Activated T-helper 17 cell treated with anti-CD3 and anti-CD28 coated beads, Interleukin-2, amount 50 U/mL, for 72 hours (primary cell): ENCODE measurements at places on chromosomes 5 and 9. TPM values are rescaled to one million over a fixed set of nuclear protein-coding genes. Genes with fewer than 3 reads are reported as not detected.

The LVRN gene
- 0.45 TPM for total RNA-seq

The WDR31 gene
- total RNA-seq = 2.2 TPM

The CDC26 gene
- total RNA-seq = 47.9 TPM

The AHRR gene
- total RNA-seq = 49.5 TPM

The PCDHGA11 gene
- not detected for total RNA-seq

The XRCC4 gene
- total RNA-seq = 12.4 TPM

The RMRP gene
- total RNA-seq = 10,768 TPM

The TAF11L14 gene
- not detected for total RNA-seq

DNA sequence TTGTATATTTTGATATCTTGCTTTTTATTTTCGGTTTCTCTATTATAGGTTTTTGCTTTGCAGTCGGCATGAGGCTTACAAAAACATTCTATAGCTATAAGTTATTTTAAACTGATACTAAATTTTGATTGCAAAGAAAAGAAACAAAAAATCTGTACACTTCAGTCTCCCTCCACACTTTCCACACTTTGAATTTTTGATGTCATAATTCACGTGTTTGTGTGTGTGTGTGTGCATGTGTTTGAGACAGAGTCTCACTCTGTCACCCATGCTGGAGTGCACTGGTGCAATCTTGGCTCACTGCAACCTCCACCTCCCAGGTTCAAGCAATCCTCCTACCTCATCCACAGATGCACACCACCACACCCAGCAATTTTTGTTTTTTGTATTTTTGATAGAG, 124.9 kb downstream of the MRPS30 start:
- ATAC-seq = no peak

- no peak for ATAC-seq
Observed at GRCh38 chr9:110714314-110714713, 45.7 kb downstream of the MUSK start.

- ATAC-seq = peak; percentile 67
Observed at GRCh38 chr5:122142480-122143164, 13.3 kb downstream of the ZNF474 start.

- no peak for ATAC-seq
Observed at GRCh38 chr9:752201-752600, 89.3 kb upstream of the DMRT1 start.

DNA sequence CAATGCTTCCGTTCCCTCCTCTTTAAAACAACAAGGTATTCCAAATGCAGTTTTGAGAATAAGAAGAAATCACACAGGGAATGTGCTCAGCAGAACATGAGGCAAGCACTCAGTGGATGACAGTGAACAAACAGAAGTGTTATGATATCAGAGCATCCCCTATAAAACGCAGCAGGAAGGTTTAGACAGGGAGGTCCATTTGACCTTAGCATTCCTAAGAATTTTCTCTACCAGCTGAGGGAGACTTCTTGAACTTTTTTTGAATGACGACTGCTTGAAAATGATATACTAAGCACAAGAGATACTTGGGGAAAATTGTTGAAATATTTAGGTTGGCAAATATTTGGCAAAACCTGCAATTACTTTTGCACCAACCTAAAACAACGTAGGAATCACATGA, 3.9 kb downstream of the AMACR start:
- no peak for ATAC-seq

DNA sequence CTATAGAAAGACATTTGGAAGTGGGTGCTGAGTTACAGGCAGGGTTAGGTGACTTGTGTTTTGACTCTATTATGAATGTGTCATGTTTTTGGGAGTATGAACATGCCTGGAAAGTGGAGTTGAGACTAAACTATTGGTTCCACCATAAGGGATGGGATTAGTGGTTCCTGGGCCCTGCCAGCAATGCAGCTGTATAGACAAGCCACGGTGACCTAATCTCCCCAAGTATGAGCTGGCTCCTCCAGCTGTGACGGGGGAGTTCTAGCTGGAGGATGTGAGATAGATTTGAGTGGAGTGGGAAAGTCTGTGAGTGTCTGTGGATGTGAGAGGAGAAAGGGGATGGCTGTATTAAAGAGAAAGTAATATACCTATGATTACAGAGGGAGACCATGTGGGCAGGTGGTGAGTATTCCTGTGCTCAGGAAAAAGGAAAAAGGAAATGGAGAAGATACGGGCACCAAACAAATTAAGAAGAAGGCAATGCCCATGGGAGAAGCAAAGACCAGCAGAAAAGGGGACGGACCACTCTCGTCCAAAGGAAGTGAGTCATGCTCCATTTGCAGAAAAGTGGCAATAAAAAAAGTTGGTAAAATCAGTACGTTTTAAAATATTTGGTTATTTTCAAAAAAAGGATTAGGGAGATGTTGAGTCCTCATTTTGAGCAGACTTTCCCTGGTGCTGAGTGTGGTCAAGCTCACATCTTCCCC, 48.3 kb upstream of the ICE1 start:
- no peak for ATAC-seq

DNA sequence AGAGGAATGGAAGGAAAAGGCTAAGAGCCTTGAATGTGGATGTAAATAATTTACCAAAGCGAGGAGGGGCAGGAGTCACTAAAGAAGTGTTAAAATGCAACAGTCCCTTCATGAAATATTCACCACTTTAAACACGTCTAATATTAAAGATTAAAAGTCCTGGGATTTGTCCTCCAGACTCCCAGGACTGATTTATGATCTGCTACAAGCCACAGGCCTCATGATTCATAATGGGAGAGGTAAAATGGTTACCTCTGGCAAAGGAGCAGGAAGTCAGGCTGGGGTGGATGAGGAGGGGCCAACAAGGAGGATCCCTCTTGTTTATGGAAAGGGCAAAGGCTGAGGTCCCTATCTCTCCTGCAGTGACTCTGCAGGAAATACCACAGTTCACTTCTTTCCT, 292.4 kb downstream of the TRIM32 start:
- ATAC-seq = no peak

DNA sequence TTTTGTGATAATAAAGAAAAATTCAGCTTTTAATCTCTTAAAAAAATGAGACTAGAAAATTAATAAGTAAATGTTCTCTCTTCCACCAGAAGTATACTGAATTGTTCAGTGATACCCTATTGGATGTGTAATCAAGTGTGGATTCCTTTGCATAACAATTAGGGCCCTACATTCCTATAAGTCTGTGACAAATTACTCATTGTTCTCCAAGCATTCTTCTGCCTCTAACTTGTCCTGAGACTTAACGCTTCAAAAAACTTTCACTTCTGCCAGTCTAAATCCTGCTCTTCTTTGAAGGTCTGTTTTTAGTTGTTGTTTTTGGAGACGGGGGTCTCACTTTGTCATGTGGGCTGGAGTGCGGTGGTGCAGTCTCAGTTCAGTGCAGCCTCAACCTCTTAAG, 9.2 kb upstream of the DDX46 start:
- no peak for ATAC-seq

DNA sequence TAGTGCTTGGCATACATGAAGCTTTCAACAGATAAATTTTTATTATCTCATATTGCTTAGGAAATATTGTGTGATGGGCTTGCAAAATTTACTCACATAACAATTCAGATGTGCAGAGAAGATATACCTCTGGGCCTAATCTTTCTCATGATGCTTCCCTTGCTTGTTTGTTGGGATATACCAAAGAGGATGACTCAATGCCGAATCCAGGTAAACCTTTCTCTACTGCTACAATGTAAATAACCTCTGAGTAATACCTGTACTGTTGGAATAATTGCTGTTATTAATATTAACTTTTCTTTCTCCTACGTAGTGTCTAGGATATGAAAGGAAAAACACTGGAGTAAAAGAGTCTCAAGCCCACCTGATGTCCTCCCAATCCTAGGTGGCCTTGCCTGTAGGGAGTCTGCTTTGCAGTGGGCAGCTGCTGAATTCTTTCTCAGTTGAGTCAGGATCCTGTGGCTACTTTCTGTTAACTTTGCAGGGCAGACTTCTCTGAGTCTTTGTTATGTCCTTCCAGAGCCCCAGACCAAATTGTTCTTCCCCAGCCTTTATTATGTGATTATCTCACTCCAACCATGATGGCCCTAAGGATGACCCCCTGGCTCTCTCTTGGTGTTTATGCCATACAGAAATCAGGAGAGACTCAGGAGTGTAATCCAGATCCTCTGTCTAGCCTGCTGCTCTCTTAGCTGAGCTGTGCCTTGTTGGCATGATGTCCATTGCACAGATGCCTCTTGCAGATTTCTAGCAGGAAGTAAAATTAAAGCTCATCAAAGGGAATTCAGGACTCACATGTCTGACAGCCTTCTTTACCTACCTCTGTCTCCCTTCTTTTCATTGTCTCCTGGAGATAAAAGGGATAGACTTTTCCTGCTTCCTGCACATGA, 208.1 kb downstream of the SNX18 start:
- ATAC-seq = no peak

GRCh38 chr9:69122549-69123141, 51.4 kb upstream of the TJP2 start:
- ATAC-seq = peak; percentile 34

DNA sequence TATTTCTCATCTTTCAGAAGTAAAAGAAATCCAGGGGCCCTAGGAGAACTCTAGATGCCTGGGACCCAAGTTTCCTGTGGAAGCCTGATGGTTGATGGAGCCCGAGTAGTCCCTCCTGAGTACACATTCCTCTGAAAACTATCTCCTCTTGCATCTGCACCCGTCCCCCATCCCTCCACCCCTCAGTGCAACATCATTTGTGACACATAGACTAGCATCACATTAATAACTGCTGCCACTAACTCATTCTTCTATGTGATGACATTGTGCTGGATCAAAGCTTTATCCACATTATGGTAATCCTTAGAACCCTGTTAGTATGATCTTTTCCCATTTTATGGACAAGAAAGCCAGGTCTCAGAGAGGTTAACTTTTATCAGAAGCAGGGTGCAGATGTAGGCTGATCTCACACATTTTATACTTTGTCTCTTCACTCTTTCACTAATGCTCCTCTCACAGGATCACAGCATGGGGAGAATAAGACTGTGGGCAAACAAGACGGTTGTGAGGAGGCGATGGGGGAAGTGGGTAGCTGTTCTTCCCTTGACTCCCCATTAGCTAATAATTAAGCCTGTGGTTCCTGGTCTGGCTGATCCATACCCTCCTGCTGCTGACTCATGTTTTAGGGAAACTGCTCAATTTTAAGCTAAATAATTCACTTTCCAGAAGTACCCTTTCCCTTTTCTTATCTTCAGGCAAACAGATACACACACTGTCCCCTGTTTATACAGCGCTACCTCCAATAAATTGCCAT, 3.9 kb upstream of the HK3 start:
- ATAC-seq = no peak

GRCh38 chr5:180352116-180353047, 754 bp downstream of the GFPT2 start:
- no peak for ATAC-seq

GRCh38 chr9:17075758-17076485, 58.9 kb upstream of the CNTLN start:
- ATAC-seq = no peak

- ATAC-seq = peak; percentile 91
Observed at GRCh38 chr5:127320032-127320965, 29.7 kb downstream of the MEGF10 start.

DNA sequence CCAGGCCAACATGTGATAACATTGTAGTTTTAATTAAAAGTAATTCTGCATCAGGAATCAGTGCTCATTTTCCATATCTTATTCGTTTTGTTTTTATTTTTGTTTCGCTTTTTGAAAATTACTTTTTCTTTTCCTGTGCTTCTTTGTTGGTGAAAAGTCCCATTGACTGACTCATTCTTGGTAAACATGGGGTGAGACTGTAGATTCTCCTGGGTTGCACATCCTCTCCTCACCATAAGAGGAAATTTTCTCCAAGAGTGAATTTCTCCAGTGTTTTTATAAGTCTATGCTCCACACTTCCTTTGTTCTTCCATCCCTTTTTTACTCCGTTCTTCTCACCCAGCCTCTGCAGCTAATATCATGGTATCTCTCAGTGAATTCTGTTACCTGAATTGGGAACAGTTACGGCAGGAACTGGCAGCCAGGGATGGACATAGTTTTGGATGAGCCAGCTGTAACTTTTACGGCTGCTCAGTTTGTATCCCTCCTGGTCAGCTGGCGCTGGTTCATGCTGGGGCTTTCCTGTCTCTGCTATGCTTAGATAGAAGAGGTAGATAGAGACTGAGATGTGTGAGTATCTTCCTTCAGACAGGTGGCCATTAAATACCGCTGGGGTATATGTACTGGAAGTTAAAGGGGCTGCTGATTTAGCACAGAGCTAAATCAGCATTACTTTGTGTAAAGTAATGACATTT, 80.0 kb downstream of the MAN2A1 start:
- ATAC-seq = no peak

- ATAC-seq = no peak
Observed at GRCh38 chr9:134039386-134040175, 14.3 kb downstream of the BRD3OS start.

DNA sequence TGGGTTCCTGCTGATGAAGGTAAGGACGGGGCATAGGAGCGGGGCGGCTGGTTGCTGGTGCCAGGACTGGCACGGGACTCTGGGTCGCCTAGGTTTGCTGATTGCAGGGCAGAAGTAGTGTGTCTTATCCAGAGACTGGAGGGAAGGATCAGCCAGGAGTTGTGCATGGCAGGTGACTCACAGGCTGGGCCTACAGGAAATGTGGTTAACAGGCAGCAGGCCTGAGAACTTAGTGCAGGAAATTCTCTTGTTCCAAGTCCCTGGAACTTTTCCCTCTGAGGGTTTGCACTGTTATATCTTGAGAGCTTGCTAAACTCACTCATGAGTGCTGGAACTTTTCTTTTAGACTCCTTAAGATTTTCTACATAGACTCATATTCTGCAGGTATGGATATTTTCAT, 95.1 kb downstream of the ANXA2R start:
- no peak for ATAC-seq

- ATAC-seq = peak; percentile 76
Observed at GRCh38 chr5:149133795-149134777, 7.2 kb upstream of the ABLIM3 start.

GRCh38 chr5:39586185-39586584, 161.4 kb upstream of the DAB2 start:
- ATAC-seq = no peak

- peak; percentile 90 for ATAC-seq
Observed at GRCh38 chr9:77820293-77820954, 172.3 kb upstream of the GNA14 start.

- no peak for ATAC-seq
Observed at GRCh38 chr9:22285066-22285465, 161.6 kb upstream of the DMRTA1 start.

DNA sequence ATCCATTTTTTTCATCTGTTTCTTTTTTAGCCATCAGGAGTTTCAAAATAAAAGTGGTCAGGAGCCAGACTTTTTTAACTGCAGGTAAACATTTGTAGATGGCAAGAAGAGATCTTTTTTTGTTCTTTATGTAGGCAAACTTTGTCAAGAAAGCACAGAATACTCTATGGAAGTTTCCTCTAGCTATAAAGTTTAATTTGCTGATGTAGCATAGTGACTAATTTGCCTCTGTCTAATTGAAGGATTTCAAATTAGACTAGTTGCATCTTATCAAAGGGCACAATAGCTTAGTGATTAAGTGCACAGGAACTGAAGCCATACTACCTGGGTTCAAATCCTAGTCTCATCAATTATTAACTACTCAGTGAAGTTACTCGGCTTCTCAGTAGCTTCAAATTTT, 22.0 kb downstream of the FGF10 start:
- ATAC-seq = no peak

DNA sequence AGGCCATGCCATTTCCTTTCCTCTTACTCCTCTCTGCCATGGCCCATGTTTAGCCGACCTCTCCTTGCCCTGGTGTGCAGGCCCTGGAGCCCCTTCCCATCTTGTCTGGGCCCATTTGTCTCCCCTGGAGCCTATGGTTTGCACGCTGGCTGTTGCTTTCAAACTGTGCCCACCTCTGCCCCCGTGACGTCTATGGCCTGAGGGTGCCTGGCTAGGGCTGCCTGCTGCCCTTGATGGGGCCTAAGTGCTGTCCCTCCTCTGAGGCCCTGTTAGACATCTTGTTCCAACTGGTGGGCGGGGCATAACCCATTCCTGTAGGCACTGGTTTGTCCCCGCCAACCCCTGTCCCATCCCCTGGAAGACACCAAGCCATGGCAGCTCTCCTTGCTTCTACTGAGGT, 22.7 kb upstream of the ENHO start:
- no peak for ATAC-seq
